ENCODE measurements at places on chromosomes 7 and 10.

DNA sequence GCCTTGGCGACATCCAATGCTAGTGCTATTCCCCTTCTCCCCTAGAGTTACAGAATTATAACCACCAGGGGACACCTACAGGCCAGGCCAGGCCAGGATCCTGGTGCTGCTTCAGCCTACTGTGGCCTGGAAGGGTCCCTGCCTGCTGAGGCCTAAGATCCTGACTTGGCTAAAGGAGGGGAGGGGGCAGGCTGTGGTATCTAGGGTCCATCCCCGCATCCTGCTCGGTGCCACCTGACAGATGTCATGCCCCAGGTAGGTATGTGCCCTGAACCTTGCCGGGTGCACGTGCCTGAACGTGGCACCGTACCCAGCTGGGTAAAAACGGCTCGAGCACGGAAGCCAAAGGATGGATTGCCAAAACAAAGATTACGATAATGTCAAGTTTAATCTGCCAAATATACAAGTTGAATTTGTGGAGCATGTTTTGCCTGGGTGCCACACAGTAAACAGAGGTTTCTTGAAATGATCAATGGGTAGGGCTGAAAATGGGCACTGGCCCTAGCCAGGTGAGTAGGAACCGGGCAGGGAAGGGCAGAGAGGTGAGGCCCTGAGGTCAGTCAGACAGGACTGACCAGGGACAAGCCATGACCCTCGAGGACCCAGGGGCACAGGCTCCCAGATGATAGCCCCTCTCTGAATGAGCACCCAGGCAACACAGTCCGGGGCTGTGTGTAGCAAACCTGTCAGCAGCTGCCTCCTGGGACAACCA is 12.6 kb downstream of the PDAP1 start:
- DNase-seq = no peak

GRCh38 chr7:94335586-94335985 is 59.1 kb upstream of the COL1A2 start:
- peak; percentile 33 for DNase-seq

DNA sequence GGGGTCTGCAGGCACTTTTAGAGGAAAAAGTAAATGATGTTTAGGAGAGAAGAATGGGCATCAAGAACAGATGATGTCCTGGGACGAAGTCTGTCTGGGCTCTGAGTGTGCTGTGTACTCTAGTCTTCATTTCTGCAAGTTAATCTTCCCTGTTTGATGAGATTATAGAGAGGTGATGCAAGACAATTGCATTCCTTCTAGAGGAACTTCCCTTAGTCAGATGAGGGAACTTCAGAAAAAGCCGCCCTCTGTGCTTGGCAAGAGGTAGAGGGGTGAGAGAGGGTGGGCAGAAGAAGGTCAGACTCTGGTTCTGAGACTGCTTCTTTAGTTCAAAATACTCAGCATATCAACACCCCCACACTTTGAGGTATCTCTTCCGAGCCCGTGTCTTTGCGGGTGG is 797.9 kb downstream of the LRMDA start:
- no peak for DNase-seq

DNA sequence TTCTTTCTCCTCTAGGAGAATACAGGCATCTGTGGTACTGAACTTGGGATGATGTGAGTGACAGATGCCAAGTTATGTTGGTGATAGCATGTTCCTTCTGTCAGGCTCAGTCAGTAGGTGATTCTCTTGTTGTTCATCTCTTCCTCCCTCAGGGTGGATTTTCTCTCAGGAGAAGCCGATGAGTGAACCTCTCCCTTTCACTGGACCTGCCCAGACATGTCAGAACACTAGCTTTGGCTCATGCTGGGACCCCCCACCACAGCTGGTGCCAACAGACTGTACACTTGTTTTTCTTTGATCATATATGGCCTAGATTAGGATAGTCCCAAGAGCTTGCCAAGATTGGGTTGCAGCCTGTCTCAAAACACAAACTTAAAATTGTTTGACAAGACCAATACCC is 129.4 kb downstream of the BMPER start:
- DNase-seq = no peak

DNA sequence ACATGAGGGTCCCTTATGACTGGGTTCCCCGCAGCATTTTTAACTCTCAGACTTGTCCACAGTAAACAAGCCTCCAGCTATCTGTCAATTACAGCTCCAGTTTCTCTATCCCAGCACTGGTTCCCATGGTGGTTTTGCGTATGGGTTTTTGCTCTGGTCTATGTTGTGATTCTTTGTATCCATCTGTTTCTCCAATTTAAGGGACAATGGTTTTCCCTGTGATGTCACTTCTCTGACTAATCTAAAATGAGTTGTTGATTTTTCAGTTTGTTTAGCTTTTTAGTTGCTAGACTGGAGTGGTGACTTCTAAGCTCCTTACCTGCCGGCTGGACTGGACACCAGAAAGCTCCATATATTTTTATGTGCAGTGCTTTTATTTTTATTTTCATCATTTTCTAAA is 303.7 kb downstream of the INHBA start:
- no peak for DNase-seq

- DNase-seq = no peak
Measured at GRCh38 chr10:71747551-71748523, 25.5 kb downstream of the VSIR start.

DNA sequence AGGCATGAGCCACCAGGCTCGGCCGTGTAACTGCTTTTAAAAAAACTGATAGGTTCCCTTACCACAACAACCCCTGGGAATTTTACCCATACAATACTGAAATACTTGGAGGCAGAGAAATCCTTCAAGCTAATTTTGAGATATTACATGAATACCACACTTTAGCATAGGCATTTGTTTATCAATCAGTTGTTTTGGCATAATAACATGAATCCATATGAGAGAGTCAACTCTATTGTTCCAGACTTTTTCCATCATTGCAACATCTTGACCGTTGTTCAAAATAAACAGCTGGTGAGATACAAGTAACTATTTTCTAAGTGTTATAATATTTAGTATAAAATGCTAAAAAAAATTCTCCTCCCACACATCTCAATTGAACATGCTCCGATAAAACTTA is 36.8 kb downstream of the LAMB4 start:
- DNase-seq = no peak

DNA sequence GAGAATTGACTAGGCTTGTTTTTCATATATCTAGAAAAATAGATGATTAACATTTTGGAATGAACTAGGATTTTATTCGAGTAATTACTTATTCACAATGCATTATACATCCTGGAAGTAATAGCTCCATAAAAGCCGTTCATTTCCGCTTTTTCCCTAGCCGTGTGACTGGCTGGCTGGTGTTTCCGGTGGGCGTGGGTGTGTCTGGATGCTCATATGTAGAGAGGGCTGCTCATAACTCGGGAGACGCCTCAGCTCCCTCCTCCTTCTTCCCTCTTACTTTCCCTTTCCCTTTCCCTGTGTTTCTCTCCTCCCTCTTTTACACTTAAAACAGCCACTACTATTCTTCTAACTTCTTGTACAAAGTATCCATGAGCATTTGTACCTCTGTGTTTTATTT is 187.7 kb upstream of the VSTM2A start:
- DNase-seq = no peak

GRCh38 chr7:100867040-100867775 is at the start of gene TRIP6:
TRIP6 (plus strand) TSS chr7:100867387; CDS start chr7:100867498, 111 bp downstream.
- peak; percentile 98 for DNase-seq

DNA sequence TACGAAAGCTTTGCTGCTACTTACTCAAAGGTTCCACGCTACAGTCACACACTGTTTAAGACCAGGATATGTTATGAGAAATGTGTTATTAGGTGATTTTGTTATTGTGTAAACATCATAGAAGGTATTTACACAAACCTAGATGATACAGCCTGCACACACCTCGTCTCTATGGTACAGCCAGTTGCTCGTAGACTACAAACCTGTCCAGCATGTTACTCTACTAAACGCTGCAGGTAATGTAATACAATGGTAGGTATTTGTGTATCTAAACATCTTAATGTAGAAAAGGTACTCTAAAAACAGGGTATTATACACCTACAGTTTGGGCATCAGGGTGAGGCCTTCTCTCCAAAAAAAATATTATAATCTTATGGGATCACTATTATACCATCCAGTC is 181.2 kb downstream of the MYOF start:
- no peak for DNase-seq

GRCh38 chr7:2894118-2894940 is 50.2 kb upstream of the GNA12 start:
- no peak for DNase-seq

DNA sequence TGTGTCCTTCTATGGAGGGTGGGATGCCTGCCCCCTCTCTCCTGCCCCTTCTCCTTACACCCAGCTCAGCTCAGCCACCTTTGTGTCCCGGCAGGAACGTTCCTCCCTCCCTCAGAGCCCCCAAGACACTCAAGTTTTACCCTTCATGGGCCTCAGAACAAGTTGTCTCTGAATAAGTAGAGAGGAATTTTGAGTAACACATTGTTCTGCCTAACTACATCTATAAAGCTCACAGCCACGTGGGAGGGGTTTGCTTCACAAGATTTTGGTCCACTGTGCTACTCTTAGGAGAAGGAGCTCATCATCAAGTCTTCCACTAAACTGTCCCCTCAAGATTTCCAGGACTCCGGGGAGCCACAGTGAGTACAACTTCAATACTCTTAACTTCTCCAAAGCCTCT is 51.6 kb upstream of the ZNF32 start:
- DNase-seq = peak; percentile 70

- DNase-seq = no peak
Measured at GRCh38 chr7:47282790-47283496, 299.0 kb downstream of the TNS3 start.

GRCh38 chr10:102394801-102395399 is 605 bp upstream of the NFKB2 start:
- DNase-seq = peak; percentile 30

DNA sequence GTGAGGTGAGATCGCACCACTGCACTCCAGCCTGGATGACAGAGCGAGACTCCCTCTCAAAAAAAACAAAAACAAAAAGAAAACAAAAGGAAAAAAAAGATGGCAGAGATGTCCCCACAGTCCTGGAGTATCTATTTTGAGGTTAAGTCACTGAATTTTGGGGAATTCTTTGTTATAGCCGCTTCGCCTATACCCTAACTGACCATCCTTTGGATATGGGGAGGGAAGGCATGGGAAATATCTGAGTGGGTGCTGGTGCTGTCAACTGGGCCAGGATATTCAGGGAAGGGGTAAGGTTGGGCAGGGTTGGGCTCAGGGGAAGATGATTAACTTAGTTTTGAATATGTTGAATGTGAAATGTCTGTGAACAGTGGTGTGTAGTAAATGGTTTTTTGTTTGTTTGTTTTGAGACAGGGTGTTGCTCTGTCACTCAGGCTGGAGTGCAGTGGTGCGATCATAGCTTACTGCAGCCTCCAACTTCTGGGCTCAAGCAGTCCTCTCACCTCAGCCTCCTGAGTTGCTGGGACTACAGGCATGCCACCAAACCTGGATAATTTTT is 8.3 kb upstream of the GNB2 start:
- DNase-seq = no peak

DNA sequence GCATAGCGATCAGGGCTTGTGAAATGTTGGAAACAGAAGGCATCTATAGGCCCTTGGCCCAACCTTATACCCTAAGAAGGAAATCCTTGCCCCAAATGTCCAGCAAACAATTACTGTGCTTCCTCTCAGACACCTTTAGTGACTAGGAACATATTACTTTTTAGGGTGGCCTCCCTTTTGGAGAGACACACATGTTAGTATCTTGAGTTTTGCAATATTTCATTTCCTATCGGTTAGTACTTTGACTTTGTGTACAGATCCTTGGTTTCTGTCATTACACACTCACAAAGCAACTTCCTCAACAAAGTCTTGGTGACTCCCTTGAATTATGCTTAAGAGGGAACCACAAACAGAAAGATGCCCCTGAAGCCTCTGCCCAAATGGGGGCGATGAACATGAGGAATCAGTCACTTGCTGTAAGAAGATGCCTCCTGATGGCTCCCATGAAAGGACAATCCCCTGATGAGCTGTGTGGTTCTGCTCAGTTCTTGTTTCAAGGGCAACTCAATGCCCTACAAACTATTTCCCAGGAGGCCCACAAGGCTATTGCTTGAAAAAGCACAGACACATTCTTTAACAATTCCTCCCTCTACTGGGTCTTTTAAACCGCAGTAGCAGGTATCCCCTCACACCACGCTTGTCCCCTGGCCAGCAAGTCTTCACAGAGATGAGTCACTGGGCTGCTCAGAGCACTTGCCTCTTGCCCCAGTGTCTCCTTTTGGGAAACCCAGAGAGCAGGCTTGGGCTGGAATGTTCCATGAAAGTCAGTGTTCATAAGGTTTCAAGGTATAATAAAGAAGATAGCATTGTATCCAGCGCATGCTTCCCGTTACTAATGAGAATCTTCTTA is 196.2 kb downstream of the FANK1 start:
- peak; percentile 60 for DNase-seq

Measured in fibroblast of skin of right biceps (primary cell).